ENCODE measurements at places on chromosomes 2 and 18. TPM values are rescaled to one million over a fixed set of nuclear protein-coding genes. Genes with fewer than 3 reads are reported as not detected.

DNA sequence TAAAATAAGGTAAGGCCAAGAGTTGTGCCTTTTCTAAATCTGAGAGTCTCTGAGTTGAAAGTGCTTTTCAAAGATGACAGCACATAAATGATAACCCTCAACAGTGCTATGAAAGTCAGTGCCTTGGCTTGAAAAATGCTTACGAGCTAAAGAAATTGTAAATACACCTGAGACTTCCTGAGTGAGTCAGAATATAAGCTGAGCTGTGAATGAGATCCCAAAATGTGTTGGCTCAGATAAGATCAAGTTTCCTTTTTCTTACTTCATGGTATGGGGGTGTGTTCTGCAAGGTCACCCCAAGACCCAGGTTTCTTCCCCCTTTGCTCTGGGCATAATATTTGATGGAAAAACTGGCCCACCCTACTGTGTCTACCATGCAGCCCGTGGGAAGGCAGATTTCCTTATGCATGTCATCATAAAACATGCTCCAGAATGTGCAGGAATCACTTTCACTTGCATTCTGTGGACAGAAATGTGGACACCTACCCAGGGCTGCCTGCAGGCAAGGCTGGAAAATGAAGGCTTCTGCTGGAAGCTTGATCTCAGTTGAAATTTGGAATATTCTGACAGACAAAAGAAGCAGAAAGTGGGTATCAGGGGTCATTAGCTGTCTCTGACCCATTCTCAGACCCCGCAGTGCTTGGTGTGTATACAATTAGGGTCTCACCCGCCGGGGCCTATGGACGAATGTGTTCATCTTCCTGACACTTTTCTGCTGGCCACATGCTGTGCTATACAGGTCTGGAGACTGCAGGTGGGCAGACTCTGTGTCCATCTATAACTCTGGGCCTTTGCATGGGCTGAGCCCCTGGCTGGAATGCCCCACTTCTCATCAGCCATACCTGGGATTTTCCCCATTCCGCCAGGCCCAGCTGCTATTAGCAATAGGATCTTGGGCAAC lies 212.6 kb downstream of the SH3RF3 start:
- DNase-seq, result no peak

GRCh38 chr18:34023471-34023870 lies 201.2 kb downstream of the NOL4 start:
- DNase-seq, result peak; percentile 5

NETO1 gene
- polyA plus RNA-seq, result 2.8 TPM

NT5C1B gene
- polyA plus RNA-seq, result 1.9 TPM

ICOS gene
- polyA plus RNA-seq, result not detected
